Breast epithelium (tissue), 4 donors: ENCODE measurements at places on chromosomes 3 and 15. TPM values are rescaled to one million over a fixed set of nuclear protein-coding genes. Genes with fewer than 3 reads are reported as not detected.

Gene AGBL1
- total RNA-seq = not detected

Gene DLG1
- total RNA-seq = 76.7 TPM

Gene ZWILCH
- 7.6 TPM for total RNA-seq

Gene MINAR1
- 0.66 TPM for total RNA-seq

Gene CYP1A2
- not detected for total RNA-seq

Gene HEG1
- 36.0 TPM for total RNA-seq

Gene TEX55
- total RNA-seq = not detected

Gene ZCWPW2
- 1.1 TPM for total RNA-seq

Gene NRROS
- total RNA-seq = 4.3 TPM

Gene TBC1D5
- 109 TPM for total RNA-seq

Gene TRIM42
- total RNA-seq = not detected

Gene DNASE1L3
- total RNA-seq = 0.44 TPM

Gene EFCC1
- 1.6 TPM for total RNA-seq

Gene FILIP1L
- total RNA-seq = 19.8 TPM

Gene PLAAT1
- total RNA-seq = 0.32 TPM

Gene CCR3
- not detected for total RNA-seq

Gene DBR1
- total RNA-seq = 9.9 TPM

Gene HYAL1
- 3.5 TPM for total RNA-seq

Gene ATP10A
- total RNA-seq = 6.4 TPM

Gene GHSR
- total RNA-seq = not detected

Gene AQP9
- total RNA-seq = 6.9 TPM

Gene BFSP2
- total RNA-seq = not detected

Gene UROC1
- not detected for total RNA-seq

Gene OR5K1
- not detected for total RNA-seq

Gene C3orf80
- not detected for total RNA-seq

Gene ACTC1
- 1.6 TPM for total RNA-seq

Gene SPINK8
- total RNA-seq = not detected

Gene MAGI1
- 22.1 TPM for total RNA-seq

Gene GPR27
- total RNA-seq = 2.0 TPM

Gene DNAH12
- 0.15 TPM for total RNA-seq

Gene DPPA2
- not detected for total RNA-seq

Gene PRR20G
- total RNA-seq = not detected

Gene ROPN1B
- total RNA-seq = 17.7 TPM

Gene CD200
- 4.8 TPM for total RNA-seq

Gene CELF6
- 3.5 TPM for total RNA-seq

Gene IQCH
- total RNA-seq = 11.9 TPM

Gene ACKR4
- total RNA-seq = 1.1 TPM

Gene RHOV
- total RNA-seq = 8.5 TPM

Gene PLD1
- 36.9 TPM for total RNA-seq

Gene ALDH1A2
- total RNA-seq = 19.6 TPM

Gene FOXB1
- not detected for total RNA-seq

Gene SOX14
- not detected for total RNA-seq

Gene EOGT
- 58.0 TPM for total RNA-seq

Gene CELSR3
- total RNA-seq = 0.88 TPM

Gene PRKAR2A
- total RNA-seq = 33.0 TPM

Gene ZIC4
- under 0.01 TPM for total RNA-seq

Gene PLA2G4E
- total RNA-seq = not detected

Gene EPHA6
- total RNA-seq = 1.2 TPM

Gene GOLGA6B
- total RNA-seq = not detected

Gene GPR62
- total RNA-seq = 0.16 TPM

Gene NR2F2
- total RNA-seq = 13.6 TPM

Gene P2RY14
- 1.9 TPM for total RNA-seq

Gene ZNF148
- total RNA-seq = 47.7 TPM
